ENCODE measurements at places on chromosomes 5 and 9.

- DNase-seq, result peak; percentile 8
Measured at GRCh38 chr9:97983589-97984187, 547 bp downstream of the ANP32B start.

GRCh38 chr9:84748112-84748511, 78.6 kb downstream of the NTRK2 start:
- no peak for DNase-seq

- no peak for DNase-seq
Measured at GRCh38 chr9:130765137-130766020, 69.7 kb upstream of the ABL1 start.

- no peak for DNase-seq
Measured at GRCh38 chr9:114775121-114775520, 30.7 kb downstream of the TNFSF15 start.

DNA sequence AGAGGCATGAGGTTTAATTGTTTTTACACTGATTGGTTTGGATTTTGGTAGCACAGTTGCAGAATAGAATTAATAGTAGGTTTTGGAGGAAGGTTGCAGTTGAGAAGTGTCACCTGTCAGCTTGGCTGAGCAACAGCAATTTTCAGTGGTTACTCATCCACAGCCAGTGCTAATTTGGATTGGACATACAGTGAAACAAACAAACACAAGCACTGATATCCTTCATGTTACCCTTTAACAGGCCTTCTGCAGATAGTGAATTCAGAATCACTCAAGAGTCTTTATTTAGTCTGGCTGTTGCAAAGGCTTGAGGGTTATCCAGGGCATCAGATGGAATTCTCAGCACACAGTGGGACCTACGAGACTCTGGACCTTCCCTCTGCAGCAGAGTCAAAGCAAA, 31.8 kb upstream of the POU4F3 start:
- DNase-seq, result no peak

- no peak for DNase-seq
Measured at GRCh38 chr5:174500636-174501035, 223.7 kb upstream of the MSX2 start.

DNA sequence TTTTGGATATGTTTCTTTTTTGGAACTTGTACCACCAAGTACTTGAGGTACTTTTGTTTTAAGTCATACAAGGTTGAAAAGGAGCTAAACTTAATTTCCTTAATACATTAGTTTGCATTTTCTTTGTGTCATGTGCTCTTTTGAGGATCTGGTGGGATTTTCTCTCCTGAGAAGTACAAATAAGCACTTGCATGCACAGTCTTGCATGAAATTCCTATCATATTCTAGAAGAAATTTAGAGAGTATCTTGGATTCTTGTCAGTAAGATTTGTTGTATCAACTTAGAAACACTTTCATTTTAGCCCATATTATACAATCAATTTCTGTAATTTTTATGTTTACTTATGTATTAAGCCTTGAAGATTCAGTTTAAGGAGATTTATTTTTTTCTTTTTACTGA, 64.9 kb downstream of the CCNH start:
- DNase-seq, result no peak

DNA sequence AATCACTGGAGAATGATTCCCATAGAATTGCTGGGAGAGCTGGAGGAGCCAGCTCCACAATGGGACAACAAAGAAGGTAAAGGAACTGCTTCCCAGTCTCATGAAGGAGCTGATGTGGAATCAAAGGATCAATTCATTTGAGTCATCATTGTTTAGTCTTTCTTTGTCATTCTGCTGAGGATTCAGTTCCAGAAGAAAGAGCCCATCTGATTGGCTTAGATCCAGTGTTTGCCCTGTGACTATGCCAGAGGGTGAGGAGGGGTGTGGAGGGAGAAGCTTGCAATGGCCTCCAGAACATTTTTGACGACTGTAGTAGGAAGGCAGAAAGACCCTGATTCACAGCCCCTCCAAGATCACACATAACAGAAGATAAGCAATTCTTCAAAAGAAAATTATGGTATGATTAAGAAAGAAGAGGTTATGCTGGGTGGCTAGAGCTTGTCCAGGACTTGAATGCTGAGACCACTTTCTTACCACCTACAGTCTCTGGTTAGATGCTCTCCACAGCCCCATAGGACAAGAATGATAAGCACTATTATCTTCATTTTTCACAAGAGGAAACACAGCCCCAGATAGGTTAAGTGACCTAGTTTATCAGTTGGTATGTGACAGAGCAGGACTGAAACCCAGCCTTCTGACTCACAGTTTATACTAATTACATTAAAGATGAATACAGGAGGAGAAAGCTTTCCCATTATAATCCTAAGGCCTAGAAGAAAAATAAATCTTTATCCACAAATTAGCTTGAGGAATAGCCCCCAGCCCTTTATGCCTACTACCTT, 363.1 kb downstream of the PRELID2 start:
- no peak for DNase-seq

DNA sequence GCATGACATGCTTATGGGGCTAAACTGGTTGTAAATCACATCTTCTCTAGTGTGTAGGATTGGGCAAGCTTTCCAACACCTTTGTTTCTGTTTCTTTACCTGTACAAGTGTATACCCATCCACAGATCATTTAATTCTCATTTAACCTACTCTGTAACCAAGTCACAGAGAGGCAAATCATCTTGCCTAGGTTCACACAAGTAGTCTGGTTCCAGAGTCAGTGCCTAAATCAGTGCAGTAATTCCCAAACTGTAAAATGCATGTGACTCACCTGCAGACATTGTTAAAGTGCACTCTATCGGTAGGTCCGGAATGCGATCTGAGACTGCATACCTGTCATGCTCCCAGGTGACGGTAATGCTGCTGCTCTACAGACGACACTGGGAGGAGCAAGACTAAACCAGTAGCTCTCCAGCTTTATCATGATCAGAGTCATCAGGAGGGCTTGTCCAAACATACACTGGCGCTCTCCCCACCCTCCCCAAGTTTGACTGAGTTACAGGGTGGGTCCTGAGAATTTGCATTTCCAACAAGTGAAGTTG, 107.9 kb upstream of the FREM1 start:
- no peak for DNase-seq

DNA sequence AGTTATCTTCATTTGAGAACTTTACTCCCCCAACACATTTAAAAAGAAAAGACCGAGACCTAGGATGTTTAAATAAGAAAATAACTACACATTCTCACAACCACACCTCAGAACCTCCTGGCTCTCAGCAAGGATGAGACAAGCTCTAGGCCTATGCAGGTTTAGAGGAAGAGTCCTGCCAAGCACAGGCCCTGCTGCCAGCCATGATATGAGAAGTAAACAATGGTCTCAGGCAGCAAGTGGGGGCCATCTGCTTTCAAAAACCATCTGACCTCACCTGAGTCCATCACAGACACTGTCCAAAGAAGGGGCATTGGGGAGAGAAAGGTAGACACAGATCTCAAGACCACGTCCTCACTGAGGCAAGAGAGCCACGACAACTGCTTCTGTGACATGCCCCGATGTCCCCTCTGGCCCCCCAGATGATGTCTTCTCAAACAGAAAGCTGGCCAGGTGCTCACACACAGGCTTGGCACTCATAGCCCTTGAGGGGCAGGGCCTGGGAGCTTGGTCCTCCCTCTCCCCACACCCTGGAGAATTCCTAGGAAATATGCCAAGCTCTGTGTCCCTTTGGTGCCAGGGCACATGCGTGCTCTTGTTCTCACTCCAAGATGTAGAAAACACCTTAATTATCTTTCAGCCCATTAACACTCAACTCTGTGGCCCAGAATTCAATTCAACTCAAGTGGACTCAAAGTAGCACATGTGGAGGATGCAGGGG, 150.4 kb downstream of the FSTL4 start:
- no peak for DNase-seq

GRCh38 chr5:101647861-101648260, 648.2 kb downstream of the SLCO4C1 start:
- no peak for DNase-seq

- peak; percentile 79 for DNase-seq
Measured at GRCh38 chr9:128733256-128733655, 9.3 kb upstream of the ZDHHC12 start.

GRCh38 chr5:53063791-53064190, 45.8 kb downstream of the MOCS2 start:
- no peak for DNase-seq

DNA sequence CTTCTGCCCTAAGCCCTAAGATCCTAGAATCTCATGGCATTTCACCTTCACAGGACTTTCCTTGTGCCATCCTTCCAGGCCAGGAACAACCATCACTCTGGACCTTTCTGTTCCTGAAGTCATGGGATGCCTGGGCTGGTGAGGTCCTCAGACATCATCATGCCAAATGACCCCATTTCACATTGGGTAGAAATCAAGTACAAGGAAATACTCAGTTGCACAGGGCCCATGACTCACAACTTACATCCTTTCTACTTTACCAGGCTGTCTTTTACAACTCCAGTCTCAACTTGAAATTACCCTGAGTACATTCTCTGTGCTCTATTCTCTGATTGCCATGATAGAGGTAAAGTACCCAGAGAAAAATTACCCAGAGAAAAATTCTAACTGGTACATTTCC, 167.1 kb downstream of the PIK3R1 start:
- DNase-seq, result no peak

DNA sequence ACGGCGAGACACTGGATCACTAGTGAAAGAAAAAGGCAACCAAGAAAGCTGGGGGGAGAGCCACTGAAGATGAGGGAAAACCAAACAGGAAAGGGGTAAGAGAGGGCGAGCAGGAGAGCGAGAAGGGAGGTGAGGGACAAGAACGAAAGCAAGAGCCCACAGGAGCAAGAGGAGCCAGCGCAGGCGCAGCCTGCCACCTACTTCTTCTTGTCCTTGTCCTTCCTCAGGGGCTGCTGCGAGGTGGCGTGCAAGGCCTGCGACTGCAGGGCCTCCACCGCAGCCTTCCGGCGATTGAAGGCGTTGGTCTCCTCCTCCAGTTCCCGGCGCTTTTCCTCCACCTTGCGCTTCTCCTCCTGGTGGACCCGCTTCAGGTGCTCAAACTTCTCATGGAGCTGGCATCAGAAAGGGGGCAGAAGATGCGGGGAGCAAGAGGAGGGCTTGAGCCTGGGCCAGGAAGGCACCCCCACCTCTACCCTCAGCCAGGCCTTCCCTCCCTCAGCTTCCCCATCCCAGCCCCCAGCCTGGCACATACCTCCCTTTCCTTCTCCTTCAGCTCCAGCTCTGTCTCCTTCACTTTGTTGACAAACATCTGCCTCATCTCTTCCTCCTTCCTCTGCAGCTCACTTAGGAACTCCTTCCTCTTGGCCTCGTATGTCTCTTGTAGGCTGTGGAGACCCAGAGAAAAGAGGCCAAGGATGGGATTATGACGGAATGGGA, 13.5 kb downstream of the CCNI2 start:
- DNase-seq, result no peak

- DNase-seq, result no peak
Measured at GRCh38 chr5:13218518-13218917, 726.0 kb downstream of the DNAH5 start.

DNA sequence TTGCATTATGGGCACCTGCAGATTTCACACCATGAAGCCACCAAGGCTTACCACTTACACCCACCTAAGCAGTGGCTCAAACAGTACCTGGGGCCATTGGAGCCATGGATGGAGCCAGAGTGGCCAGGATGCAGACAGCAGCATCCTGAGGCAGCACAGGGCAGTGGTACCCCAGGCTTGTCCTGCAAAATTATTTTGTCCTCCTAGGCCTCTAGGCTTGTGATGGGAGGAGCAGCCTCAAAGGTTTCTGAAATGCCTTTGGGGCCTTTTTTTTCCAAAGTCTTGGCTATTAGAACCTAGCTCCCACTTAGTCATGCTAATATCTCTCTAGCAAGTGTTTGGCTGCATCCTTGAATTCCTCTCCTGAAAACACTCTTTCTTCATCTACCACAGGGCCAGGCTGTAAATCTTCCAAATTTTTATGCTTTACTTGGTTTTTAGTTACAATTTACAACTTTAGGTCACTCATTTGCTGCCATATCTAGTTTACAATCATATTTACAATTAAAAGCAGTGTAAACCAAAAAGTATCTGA, 15.7 kb downstream of the TMC1 start:
- no peak for DNase-seq

- DNase-seq, result no peak
Measured at GRCh38 chr5:138353560-138354080, 1.1 kb downstream of the KDM3B start.

DNA sequence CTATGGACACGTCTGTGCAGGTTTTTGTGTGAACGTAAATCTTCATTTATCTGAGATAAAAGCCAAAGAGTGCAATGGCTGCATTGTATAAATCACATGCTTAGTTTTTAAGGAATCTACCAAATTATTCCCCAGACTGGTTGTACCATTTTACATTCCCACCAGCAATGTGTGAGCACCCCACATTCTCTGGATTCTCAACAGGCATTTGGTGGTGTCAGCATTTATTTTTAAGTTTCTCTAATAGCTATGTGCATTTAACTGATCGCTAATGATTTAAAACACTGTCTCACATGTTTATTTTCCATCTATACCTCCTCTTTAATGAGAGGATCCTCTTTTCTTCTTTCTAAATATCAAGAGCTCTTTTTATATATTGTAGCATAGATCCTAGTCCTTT, 13.9 kb upstream of the ANKRD18A start:
- no peak for DNase-seq

GRCh38 chr5:88756953-88757352, 126.0 kb downstream of the MEF2C start:
- DNase-seq, result no peak

- no peak for DNase-seq
Measured at GRCh38 chr5:56624751-56625150, 190.6 kb upstream of the MAP3K1 start.

- DNase-seq, result no peak
Measured at GRCh38 chr5:135950611-135951010, 4.2 kb downstream of the LECT2 start.

- DNase-seq, result no peak
Measured at GRCh38 chr9:90464978-90465377, 177.6 kb downstream of the DIRAS2 start.

GRCh38 chr9:111838439-111838838, 43.7 kb upstream of the SHOC1 start:
- no peak for DNase-seq

DNA sequence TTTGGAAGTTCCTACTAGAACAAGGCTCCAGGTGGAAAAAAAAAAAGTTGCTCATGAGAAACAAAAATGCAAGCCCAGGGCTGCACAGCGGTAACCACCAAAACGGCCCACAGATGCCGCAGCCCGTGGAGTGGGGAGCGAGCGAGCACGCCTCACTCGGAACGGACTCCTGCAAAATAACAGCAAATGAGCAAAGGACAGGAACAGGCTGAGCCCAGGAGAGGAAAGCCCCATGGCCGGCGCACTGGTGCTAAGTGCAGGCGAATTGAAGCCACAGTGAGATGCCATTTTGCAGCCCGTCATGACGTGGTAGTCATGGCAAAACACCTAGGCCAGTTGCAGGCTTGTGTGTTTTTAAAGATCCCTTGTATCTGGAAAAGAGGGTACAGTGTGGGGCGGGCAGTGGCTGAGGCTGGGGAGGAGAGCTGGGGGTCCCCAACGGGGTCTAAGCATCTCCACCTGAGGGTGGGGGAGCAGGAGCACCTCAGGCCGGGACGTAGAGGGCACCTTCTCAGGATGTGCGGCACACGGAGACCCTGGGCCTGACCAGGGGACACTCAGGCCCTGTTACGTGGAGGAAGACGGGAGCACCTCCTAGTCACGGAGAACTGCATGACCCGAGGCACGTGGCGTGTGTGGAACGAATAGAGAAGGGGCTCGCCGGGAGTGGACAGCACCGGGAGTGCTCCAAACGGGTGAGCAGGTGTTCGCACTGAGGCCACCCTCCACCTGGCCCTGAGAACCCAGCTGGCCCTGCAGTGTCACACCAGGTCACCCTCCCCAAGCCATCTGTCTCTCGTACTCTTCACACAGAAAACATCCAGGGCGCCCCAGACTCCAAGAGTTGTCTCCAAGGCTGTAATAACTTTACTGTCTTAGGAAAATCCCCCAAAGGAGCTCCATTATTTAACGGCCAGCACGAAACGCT, 10.7 kb downstream of the GRM6 start:
- no peak for DNase-seq
